ENCODE measurements at places on chromosomes 12 and 14.

DNA sequence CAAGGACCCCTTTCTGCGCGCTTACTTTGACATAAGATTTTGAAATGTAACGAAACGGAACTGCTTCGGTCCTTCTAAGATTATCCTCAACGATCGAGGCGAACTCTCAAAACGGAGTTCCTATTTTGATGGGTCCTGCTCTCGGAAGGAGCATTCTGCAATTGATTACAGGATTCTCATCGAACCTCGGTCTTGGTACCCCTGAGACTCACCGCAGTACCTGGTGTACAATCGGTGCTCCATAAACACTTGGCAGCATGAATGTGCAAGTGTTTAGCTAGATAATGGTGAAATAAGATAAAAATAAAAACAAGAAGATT, 530 bp upstream of the NEMF start:
- DNase-seq = no peak

DNA sequence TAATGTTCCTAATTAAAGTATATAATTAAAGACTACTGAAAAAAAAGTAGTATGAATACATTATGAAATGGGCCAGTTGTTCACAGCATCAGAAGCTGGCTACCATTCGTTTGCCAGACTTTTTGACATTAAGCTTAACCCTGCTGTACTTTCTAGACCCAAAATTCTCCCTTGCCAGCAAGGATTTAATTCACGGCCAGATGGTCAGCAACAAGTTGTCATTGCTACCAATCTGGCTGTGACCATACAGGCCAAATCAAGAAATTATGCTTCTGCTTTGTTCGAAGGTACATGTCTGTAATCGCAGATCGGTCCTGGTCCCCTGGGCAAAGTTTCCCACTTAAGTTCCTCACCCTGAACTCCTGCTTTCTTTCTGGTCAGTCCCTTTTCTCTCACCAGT, 217.7 kb upstream of the ATXN7L3B start:
- DNase-seq = no peak

DNA sequence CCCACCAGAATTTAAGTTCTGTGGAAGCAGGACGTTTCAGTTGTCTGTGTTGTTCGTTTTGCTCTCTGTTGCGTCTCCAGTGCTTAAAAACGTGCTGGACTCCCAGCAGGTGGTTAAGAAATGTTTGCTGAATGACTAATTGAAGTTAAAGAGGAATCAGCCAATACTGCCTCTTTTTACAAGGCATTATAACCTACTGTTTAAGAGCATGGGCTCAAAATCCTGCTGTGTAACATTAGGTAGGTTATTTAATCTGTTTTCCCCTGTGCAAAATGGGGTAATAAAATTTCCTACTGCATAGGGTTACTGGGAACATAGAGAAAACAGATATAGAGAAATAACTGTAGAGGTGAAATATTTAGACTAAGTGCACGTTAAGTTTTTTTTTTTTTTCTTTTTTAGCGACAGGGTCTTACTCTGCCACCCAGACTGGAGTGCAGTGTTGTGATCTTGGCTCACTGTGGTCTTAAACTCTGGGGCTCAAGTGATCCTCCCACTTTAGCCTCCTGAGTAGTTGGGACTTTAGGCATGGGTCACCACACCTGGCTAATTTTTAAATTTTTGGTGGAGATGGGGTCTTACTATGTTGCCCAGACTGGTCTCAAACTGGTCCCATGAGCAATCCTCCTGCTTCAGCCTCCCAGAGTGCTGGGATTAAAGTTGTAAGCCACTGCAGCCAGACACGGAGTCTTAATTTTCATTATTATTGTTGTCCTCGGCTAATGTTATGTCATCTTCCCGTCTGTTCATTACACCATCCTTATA, 139.4 kb upstream of the PRICKLE1 start:
- no peak for DNase-seq

DNA sequence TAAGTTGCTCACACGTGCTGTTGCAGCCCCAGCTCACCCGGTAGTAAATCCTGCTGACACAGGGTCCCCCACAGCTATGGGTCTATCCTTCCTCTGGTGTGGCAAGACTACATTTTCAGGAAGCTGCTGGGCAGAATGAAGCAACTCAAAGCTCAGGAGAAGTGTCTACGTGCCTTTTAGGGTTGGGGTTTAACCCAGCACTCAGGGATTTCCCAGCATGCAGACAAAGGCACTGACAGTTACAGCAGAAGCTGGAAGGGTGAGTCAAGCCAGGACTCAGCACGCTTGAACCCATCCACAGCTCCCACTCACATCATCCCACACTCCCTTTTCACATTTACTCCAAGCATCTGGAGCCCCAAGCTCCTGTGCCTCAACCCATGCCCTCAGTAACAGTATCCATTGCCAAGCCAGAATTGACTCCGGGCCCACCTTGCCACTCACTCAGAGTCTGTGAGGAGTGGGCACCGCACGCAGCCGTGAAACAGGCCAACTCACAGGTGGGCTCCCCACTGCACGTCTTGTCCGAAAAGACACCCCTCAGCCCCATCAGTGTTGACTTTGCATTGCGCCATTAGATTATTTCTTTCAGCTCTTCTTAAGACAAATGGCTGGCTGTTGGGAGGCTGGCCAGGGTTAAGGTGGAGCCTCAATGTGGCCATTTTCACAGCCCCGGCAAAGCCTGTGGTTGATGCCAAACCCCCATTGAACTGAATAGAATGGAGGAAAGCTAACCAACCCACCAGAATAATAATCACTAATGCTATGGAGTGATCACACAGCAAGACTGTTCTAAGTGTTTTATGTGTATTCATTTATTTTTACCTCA, 59.6 kb downstream of the ZFP36L1 start:
- no peak for DNase-seq

DNA sequence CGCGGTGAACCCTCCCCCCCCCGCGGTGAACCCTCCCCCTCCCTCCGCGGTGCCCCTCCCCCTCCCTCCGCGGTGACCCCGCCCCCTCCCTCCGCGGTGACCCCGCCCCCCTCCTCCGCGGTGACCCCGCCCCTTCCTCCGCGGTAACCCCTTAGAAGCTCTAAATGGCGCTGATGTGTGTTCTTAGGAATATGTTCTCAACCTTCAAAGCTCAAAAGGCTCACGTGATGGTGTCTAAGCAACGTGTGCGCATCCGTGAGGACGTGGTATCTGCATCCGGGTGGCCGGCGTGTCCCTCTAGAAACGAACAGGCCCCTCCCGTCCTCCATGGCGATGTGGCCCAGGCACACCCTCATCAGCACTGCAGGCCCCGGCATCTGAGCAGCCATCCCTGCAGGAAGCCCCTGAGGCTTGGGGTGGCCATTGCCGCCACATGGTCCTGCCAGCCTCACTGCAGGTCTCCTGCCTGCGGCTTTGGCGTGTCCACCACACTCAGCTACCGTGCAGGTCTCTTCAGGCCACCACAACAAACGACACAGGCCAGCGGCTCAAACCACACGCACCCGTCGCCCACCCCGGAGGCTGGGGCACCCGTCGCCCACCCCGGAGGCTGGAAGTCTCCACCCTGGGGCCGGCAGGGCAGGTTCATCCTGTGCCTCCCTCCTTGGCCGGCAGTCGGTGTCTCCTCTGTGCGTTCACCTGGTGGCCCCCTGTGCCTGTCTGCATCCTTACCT, 14.5 kb upstream of the FBRSL1 start:
- no peak for DNase-seq

- DNase-seq = no peak
Observed at GRCh38 chr12:80188576-80188975, 89.2 kb downstream of the OTOGL start.

DNA sequence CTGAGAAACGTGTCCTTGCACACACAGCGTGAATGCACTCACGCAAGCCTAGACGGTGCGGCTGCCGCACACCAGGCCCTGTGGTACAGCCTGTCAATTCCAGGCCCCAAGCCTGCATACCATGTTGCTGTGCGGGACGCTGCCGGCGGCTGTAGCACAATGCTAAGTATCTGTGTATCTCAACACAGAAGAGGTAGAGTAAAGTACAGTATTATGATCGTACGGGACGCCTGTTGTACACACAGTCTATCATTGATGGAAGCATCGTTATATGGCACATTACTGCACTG, 45.0 kb downstream of the AMN start:
- no peak for DNase-seq

DNA sequence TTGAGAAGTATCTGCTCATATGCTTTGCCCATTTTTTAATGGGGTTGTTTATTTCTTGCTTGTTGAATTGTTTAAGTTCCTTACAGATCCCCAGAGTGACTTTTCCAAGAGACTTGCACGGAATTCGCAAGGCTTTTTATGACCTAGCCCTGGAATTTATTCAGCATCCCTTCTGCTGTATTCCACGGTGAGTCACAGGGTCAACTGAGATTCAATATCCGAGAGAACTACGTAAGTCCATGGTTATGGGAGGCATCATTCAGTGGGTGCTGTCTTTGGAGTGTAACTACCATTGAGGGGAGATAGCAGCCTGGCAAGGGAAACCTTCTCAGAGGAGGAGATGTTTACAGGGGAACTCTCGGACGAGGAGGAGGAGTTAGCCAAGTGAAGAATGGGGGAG, 20.9 kb upstream of the GPRC5A start:
- DNase-seq = no peak

DNA sequence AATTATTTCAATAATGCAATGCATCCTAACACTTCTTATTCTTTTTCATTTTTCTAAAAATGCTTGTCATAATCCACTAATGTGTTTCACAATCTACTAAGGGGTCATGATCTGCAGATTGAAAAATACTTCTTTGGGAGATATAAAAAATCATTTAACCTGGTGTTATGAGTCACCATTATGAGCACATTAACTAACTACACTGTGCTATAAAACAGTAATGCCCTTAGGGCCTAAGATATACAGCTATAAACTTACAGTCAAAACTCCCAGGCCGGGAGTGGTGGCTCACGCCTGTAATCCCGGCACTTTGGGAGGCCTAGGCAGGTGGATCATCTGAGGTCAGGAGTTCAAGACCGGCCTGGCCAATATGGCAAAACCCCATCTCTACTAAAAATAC, 14.2 kb downstream of the ATXN2 start:
- no peak for DNase-seq

DNA sequence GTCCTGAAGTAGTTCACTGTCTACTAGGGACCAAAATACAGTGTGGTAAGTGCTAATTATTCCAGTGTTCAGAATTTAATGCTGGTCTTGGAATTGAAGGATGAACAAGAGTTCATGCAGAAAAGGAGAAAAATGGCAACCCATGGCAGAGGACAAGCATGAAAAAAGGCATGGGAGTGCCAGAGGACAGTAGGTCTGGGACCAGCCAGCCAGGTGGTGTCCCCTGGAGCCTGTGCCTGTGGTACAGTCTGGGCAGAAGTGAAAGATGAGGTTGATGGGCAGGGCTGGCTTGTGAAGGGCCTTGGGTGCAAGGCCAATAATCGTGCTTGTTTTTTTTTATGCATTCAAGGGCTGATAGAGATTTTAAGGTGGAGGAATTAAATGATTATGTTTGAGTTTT, 21.0 kb downstream of the C12orf75 start:
- DNase-seq = peak; percentile 28

GRCh38 chr12:53267306-53267998, 647 bp upstream of the ESPL1 start:
- no peak for DNase-seq

DNA sequence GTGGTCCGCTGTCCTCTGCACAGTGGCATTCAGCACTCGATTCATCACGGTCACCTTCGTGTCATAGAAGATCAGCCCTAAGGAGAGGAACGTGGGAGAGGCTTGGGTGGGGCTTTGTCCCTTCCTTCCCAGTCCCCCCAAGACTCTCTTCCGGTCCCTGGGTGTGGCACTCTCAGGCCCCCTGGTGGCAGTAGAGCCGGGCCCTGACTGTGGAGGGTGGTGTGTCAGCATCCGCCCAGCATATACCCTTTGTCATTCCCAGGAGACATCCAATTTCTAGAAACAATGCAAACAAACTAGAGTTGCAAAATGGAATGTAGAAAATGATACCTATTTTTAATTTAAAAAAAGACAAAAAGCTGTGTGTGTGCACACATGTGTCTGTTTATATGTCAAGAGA, 45.0 kb downstream of the TRAFD1 start:
- DNase-seq = no peak

DNA sequence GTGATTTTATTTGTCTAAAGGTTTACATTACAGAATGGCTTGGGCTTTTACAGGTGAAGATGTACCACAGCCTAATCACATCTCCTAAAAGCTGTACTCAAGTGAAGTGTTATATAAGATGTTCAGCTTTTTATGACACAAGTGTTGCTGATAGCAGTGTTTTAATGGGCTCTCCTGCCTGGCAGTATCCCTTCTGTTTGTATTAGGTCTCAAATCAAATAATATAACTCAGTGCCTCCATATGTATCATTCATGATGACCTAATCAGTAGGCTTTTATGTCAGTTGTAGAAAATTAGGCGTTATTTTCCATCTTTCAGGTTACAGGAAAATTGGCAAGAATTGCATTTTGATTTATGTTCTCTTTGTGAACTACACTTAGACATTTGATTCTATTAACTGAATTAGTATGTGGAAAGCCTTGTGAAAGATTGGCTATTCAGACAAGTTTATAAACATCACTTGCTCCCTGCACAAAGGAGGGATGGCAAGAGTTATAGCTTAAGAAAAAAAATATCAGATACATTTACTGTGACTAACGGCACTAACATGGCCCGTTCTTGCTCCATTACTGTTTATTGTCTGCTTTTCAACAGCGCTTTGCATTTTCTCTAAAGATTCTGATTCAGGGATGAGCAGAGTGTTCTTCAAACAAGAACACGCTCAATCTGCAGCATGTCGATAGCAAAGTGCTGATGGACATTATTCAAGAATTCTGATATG, 143.7 kb upstream of the DIO2 start:
- no peak for DNase-seq

DNA sequence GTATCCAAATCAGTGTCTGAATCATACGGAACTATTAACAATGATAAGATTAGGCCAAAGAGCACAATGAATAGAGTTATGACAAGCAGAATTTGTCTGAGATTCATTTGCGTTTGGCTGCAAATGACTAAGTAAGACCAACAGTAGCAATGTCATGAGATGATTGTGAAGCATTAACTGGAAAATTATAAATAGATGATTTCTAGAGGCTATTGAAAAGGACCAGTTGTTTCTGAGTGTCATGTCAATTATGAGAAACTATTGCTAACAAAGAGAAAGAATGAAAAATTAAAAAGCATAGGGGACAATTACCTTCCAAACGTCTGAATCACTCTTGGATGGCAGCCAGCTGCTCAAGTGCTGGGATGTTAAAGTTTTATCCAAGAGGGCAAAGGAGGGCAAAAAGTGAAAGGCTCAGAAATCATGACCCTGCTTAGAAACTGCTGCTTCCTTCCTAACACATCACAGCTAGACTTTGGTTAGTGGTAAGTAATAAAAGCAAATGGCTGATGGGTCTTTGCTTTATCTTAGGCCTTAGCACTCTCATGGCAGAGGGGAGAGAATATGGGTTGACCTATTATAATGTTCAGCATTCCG, 89.0 kb downstream of the AKAP6 start:
- DNase-seq = no peak

GRCh38 chr14:35222872-35223466, 69.2 kb upstream of the PSMA6 start:
- DNase-seq = no peak

- DNase-seq = no peak
Observed at GRCh38 chr12:77907936-77908335, 77.2 kb downstream of the NAV3 start.

- no peak for DNase-seq
Observed at GRCh38 chr14:96251656-96252155, 4.3 kb upstream of the BDKRB1 start.

- DNase-seq = no peak
Observed at GRCh38 chr12:75865315-75865714, 166.3 kb downstream of the PHLDA1 start.

GRCh38 chr12:54701940-54702592, 53.9 kb upstream of the DCD start:
- no peak for DNase-seq

- no peak for DNase-seq
Observed at GRCh38 chr12:662566-663292, 516 bp downstream of the NINJ2 start.
